ENCODE measurements at places on chromosomes 6 and 20.

DNA sequence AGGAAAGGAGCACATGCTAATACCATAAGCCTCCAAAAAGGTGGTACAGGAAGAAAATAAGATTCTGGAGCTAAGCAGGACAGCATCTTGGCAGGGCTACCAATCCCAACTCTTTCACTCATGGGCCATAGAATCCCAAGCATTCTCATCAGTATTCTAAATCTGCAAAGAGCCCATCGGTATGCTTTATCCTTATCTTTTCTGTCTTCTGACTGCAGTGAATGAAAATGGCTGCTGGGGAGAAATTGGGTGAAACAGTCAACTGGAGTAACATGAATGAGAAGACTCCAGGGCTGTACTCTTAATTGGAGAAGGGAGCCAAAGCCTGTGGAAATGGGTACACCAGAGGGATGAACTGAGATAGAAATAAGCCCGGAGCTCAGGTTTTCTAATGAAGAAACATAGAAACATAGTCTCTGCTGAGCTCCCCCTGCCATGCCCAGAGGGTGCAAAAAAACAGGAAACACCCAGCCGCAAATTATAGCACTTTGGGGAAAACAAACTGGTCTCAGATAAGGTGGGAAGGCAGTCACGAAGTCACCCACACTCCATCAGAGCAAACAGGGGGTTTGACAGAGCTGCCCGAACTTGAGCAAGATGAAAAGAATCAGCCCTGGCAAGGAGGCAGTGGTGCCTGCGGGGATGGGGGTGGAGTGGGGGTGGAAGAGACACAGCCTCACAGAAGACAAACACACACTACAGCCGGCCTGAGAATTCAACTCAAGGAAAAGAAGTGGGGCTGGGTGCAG, 35.4 kb upstream of the E2F3 start:
- DNase-seq = peak; percentile 22

GRCh38 chr6:133034509-133035206, 206.5 kb upstream of the EYA4 start:
- DNase-seq = no peak

DNA sequence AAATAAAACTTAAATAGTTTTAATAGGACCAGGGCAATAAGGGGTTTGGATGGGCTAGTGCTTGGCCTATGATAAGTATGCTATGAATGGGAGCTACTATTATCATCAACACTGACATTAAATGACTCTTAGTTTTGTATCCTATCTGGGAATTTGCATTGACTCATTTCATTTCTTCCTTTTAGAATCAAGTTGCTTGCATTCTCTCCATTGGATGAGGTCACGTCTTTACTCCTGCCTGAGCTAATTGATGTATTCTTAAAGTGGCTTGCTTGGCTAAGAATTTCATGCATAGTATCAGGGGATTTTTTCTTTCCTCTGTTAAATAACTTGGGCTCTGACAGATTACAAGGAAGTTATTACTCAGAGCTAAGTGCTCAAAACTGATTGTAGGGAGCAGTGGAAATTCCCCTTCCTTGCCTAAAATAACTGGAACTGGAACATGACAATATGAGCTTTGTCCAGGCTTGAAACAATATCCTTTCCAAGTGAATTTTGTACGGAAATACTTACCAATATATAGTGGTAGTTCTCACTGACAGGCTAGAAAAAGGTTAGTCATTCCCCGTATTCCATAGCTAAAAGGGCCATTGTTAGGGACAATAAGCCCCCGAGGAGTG, 169.9 kb downstream of the BCAS1 start:
- no peak for DNase-seq

DNA sequence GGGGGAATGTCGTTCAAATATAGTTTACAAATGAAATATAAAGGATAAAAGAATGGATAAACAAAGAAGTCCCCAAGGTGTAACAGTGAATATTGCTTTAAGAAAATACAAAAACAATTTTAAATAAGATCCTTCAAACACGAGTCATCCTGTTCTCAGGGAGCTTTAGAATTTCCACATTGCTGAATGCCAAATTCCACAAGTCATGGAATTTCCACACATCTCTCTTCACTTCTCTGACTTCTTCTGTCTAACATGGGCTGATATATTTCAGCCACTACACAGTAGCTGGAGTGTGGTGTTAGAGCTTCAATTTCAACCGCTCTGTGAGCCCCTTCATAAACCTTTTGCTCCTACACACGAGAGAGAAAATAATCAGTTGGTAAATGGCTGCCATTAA, 28.0 kb downstream of the IL22RA2 start:
- DNase-seq = no peak

DNA sequence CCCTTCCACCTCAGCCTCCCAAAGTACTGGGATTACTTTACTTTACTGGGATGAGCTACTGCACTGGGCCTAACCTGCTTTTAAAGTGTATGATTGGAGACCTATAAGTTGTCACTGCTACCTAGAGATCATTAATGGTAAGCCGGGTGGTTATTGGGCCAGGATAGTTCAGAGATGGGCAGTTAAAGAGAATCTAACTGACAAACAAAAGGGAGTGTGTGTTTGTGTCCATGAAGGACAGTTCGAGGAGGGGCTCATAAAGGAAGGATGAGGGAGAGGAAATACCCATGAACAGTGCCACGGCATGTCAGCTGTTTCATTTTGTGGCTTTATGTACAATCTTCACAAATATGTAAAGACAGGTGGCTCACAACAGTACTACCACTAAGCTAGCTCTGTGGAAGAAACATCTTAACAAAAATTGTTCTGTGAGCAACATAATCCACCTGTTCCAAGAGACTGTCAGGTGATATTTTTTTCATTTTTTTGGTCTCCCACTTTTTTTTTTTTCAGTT, 69.7 kb upstream of the FAM8A1 start:
- DNase-seq = no peak

- DNase-seq = no peak
Measured at GRCh38 chr20:62366370-62367135, 559 bp downstream of the LAMA5 start.

GRCh38 chr20:20489648-20490341, 121.9 kb downstream of the INSM1 start:
- no peak for DNase-seq

DNA sequence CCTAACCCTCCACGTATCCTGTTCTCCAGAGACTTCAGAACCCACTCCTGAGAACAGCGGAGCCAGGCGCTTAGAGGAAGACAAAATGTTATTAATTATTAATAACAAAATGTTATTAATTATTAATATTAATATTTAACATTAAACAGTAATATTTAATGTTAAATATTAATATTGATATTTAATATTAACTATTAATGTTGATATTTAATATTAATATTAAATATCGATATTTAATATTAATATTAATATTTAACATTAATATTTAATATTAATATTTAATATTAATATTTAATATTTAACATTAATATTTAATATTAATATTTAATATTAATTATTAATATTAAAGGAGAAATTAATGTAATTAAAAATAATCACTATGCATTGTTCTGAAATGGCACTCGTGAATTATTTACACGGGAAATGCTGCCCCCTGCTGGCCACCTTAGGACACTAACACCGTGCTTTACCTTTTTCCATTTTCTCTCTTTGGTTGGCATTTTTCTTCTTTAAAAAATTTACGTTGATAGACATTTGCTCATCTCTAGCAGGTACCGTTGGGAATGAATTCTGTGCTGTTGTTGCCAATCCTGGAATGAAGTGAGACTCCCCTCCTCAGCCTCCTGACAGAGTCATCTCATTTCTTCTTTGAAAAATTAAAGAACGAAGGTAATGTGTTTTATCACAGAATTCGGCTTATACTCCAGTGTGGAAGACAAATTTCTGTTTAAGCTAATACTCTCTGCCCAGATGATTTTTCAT, 7.5 kb upstream of the GGTLC1 start:
- DNase-seq = peak; percentile 42

DNA sequence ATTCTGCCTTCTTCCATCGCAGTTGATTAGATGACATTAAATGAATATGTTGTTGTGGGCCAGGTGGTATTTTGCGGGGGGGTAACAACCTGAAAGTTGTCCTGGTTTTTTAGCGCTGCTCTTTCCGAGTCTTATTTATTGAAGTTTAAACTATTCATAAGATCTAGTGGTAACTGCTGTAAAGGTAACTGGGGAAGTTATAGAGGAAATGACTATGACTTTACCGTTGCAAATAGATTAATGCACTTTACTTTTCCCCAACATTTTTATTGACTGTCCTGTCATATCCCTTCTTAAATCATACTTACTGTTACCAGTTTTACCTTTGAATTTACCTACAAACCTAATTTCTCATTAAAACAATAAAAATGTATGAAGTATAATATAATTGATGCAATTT, 173.4 kb downstream of the ARID1B start:
- DNase-seq = peak; percentile 54

- DNase-seq = peak; percentile 40
Measured at GRCh38 chr6:159829526-159829925, 29.4 kb downstream of the PNLDC1 start.

GRCh38 chr6:122641819-122642218, 31.6 kb downstream of the PKIB start:
- DNase-seq = no peak

GRCh38 chr20:1283522-1284510, 17.7 kb downstream of the SNPH start:
- no peak for DNase-seq

- DNase-seq = no peak
Measured at GRCh38 chr20:62267543-62267942, 29.2 kb downstream of the OSBPL2 start.

GRCh38 chr6:74447013-74447412, 751.0 kb downstream of the CD109 start:
- DNase-seq = no peak

Measured in common myeloid progenitor, CD34-positive (primary cell).